Colonic mucosa (tissue), 4 donors: ENCODE measurements at places on chromosomes 7 and 10. TPM values are rescaled to one million over a fixed set of nuclear protein-coding genes. Genes with fewer than 3 reads are reported as not detected.

The CRPPA gene
- 1.9 TPM for total RNA-seq

DNA sequence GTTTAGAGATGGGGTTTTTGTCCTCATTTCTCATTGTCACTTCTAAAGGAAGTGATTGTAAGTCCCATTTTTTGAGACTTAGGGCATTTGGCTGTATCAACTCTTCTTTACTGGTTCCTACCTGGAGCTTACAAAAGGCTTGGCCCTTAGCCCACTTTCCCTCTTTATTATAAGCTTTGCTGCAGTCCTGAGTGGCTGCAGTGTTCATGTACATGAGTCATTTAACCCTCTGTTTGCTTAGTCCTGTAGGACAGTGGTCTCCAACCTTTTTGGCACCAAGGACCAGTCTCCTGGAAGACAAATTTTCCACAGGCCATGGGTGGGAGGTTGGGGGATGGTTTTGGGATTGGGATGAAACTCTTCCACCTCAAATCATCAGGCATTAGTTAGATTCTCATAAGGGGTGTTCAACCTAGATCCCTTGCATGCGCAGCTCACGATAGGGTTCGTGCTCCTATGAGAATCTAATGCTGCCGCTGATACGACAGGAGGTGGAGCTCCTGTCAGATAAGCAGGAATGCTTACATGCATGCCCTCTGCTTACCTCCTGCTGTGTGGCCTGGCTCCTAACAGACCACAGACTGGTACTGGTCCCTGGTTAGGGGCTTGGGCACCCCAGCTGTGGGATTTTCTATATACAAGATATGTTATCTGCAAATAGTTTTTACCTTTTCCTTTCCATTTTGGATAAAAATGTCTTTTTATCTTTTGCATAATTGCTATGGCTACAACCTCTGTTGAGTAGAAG is 99.7 kb downstream of the CCSER2 start:
- DNase-seq = no peak

DNA sequence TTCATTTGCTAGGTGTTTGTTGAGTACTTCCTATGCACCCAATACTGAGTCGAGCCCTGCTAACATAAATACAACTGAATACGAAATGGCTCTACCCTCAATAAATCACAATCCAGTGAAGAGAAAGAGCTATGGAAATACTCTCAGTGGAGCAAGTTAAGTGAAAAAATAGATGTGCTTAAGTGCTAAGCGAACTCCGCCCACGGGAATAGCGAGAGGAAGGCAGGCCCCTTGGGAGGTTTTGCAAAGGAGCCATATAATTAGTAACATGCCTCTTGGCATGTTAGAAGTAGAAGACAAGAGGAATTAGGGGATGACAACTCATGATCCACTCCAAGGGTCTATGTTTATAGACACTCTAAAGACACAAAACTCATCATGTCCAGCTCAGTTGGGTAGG is 42.8 kb upstream of the TSPAN33 start:
- DNase-seq = no peak

GRCh38 chr10:30940256-30940655 is 91.4 kb downstream of the ZNF438 start:
- DNase-seq = no peak

- DNase-seq = no peak
Measured at GRCh38 chr10:7239312-7239985, 171.4 kb downstream of the SFMBT2 start.
